ENCODE measurements at places on chromosomes 5 and 9.

DNA sequence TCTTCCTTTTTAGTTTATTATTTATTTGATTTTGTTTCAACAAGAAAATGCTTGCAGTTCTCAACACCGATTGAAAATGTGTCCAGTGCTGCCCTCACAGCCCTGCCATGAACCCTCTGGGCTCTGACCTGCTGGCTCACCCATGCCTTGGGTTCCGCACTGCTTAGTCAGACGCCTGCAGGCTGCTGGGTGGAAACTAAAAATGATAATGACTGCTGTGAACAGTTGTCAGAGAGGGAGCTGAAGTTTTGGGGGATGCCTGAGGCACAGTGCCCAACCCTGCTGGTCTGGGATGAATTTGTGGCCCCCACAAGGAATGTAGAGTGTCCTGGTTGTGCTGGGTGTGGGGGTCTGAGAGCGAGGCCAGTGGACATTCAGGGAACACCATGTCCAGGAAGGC is 22.2 kb upstream of the CFAP157 start:
- no peak for DNase-seq
- no peaks in the 10 kb centered on the region for H3K36me3 ChIP-seq
- no peak overlapping the region for H3K4me3 ChIP-seq
- H3K27me3 ChIP-seq: no peaks in the 10 kb centered on the region

DNA sequence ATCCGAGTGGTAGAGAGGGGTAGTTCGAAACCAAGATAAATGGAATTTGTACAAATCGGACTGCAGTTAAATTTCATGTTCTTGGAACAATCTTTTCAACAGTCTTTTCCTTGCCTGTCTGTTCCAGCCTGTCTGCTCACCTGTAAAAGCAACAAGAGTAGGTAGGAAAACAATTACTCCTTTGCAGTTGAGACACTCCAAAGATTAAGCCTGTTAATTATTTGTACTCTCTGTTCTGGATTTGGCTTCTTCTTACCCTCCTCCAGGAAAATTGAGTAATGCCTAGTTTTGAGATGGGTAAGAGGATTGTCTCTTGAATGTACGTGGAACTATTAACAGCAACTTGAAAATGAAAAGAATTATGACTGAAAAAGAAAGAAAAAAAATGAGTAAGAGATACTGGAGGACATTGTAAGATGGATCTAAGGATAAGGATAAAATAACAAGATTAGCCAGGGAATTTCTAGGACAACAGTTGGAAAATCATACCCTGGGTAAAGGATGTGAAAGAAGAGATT is 24.3 kb downstream of the SPAAR start:
- H3K27ac ChIP-seq: peak overlapping the region; percentile 32
- no peaks in the 10 kb centered on the region for H3K27me3 ChIP-seq
- no peaks in the 10 kb centered on the region for H3K36me3 ChIP-seq
- no peak overlapping the region for H3K4me3 ChIP-seq
- H3K4me1 ChIP-seq: peaks cover 13% of the 10 kb centered on the region

GRCh38 chr5:132639706-132640130 is 18.3 kb upstream of the IL13 start:
- no peak for DNase-seq
- no peak overlapping the region for H3K27ac ChIP-seq
- H3K36me3 ChIP-seq: peaks cover 10% of the 10 kb centered on the region
- peaks cover 6% of the 10 kb centered on the region for H3K4me1 ChIP-seq
- no peaks in the 10 kb centered on the region for H3K27me3 ChIP-seq

- peaks cover 2% of the 10 kb centered on the region for H3K36me3 ChIP-seq
- H3K27ac ChIP-seq: no peak overlapping the region
- DNase-seq: no peak
- H3K4me1 ChIP-seq: no peaks in the 10 kb centered on the region
- H3K27me3 ChIP-seq: peaks cover 15% of the 10 kb centered on the region
Observed at GRCh38 chr9:99561509-99561917, 260.2 kb upstream of the NR4A3 start.

DNA sequence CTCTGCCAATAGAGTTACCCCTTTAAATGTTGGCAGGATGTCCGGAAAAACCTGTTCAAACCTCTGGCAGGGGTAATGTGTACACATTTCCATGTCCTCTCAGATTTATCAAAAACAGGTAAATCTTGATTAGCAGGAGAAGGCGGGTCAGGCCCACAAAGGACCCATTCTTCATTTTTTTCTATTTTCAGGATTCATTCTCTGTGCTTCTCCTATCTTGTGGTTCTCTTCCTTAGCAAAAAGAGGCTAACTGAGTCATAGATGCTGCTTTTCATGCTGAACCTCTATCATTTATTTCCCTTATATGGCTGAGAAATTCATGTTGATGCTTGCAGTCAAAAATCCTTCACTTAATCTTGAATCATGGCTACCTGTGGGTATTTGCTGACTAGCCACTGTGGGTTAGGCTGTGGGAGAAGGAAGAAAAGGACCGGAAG is 112.7 kb upstream of the IQGAP2 start:
- H3K36me3 ChIP-seq: no peaks in the 10 kb centered on the region
- no peaks in the 10 kb centered on the region for H3K27me3 ChIP-seq
- H3K4me1 ChIP-seq: peaks cover 6% of the 10 kb centered on the region
- H3K4me3 ChIP-seq: no peak overlapping the region
- no peak overlapping the region for H3K27ac ChIP-seq

DNA sequence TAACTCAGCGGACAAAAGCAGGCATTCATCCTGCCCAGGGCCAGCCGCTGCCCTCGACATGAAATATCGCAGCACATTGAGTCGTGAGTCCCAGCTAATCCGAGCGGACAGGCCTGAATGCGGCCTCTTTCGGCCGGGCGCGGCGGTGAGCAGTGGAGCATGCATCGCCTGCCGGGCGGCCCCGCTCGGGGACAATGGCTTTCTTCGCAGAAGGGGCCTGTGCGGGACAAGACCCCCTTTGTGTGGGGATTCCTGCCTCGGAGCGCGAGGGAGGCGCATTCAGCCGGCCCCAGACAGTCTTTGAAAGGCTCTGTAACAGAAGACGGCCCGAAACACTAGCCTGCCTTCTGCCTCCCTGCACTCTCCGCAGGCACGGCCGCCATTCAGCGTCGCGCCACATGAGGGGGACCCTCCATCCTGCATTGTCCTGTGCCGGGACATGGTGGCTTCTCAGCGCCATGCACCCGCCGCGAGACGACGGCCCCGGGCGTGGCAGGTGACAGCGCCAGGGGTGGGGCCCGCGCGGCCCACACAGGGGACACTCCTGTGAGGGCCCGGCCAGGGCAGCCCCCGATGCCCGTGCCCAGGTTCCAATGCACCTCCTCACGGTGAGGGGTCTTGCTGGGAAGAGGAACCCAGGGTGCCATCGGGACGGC is 52.0 kb downstream of the EXD3 start:
- no peak overlapping the region for H3K4me3 ChIP-seq
- H3K36me3 ChIP-seq: no peaks in the 10 kb centered on the region
- peak; percentile 3 for DNase-seq
- no peak overlapping the region for H3K27ac ChIP-seq
- H3K4me1 ChIP-seq: peaks cover 5% of the 10 kb centered on the region

DNA sequence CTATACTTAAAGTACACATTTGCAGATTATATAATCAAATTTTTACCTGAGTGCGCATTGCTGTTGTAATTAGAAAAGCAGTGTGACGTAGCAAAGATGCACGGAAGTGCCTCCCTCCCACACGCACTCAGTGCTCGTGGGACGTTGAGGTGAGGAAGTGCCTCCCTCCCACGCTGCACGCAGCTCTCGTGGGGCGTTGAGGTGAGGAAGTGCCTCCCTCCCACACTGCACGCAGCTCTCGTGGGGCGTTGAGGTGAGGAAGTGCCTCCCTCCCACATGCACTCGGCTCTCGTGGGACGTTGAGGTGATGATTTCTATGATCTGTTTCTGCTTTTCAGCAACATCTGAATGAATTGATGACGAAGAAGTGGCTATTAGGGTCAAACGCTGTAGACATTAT is 21.0 kb downstream of the EXOC3 start:
- H3K4me1 ChIP-seq: peaks cover 18% of the 10 kb centered on the region
- peak overlapping the region; percentile 90 for H3K27ac ChIP-seq

DNA sequence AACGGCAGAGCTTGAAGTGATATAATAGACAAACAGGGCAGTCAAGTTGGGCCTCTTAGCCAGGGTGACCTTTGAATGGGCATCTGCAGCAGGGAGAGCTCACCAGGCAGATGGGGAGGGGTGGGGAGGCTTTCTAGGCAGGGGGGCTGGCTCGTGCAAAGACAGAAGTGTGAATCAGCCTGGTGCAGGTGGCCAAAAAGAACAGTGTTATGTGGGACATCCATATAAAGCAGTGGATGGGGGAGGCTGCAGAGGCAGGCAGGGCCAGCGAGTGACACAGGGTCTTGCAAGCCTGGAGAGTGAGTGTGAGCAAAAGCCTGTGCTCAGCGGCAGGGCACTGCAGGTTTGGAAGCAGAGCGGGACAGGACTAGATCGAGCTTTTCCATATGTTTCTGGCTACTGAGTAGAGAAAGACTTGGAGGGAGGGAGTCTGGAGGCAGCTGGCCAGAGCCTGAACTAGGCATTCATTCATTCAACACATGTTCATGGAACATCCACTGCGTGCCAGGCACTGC is 14.2 kb upstream of the TTLL11 start:
- peaks cover 4% of the 10 kb centered on the region for H3K4me1 ChIP-seq
- H3K36me3 ChIP-seq: no peaks in the 10 kb centered on the region
- no peak overlapping the region for H3K4me3 ChIP-seq
- H3K27ac ChIP-seq: no peak overlapping the region
- H3K27me3 ChIP-seq: peaks cover 8% of the 10 kb centered on the region

DNA sequence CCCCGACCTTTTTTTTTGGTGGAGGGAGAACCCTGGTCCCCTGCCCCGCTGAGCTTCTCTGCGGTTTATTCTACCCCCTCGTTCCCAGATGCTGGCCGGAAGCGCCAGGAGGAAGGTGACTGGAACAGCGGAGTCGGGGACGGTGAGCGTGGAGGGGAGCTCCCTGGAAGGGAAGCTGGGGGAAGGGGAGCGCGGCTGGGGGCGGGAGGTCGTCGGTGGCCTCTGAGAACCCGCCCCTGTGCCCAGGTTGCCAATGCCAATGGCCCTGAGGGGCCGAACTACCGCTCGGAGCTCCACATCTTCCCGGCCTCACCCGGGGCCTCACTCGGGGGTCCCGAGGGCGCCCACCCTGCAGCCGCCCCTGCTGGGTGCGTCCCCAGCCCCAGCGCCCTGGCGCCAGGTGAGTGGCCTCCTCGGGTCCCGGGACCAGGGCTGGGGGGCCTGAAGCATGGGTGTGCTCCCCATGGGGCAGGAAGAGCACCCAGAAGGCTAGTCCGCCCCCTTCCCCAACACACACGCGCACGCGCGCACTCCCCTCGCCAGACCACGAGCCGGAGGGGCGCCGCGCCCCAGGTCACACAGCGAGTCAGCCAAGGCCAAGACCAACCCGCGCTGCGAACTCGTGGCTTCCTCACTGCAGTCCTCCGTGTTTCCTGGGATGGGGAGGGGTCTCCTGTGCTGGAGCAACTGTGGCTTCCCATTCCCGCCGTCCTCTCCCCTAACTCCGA is 10.6 kb downstream of the MYOZ3 start:
- H3K4me3 ChIP-seq: peak overlapping the region; percentile 84
- no peak overlapping the region for H3K27ac ChIP-seq
- DNase-seq: no peak
- H3K27me3 ChIP-seq: peaks cover 16% of the 10 kb centered on the region
- peaks cover 5% of the 10 kb centered on the region for H3K4me1 ChIP-seq
